GM13976 (cell line): ENCODE measurements at places on chromosomes 7 and 10.

DNA sequence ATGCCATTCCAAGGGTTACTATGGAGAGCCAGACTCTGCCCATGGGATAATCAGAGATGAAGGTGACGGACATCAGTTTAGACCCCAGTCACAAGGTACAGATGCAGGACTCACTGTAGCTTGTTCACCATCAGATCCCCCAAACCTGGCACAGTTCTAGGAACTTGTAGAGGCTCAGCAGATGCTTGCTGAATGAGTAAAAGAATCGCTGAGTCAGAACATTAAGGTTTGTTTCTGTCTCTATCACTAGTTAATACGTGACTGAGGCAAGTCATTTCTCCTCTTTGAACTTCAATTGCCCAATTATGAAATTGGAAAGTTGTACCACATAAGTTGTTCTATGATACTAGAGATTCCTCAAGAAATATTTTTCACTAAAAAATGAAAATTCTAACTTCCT lies 65.1 kb downstream of the PPP1R3C start:
- no peak for DNase-seq

DNA sequence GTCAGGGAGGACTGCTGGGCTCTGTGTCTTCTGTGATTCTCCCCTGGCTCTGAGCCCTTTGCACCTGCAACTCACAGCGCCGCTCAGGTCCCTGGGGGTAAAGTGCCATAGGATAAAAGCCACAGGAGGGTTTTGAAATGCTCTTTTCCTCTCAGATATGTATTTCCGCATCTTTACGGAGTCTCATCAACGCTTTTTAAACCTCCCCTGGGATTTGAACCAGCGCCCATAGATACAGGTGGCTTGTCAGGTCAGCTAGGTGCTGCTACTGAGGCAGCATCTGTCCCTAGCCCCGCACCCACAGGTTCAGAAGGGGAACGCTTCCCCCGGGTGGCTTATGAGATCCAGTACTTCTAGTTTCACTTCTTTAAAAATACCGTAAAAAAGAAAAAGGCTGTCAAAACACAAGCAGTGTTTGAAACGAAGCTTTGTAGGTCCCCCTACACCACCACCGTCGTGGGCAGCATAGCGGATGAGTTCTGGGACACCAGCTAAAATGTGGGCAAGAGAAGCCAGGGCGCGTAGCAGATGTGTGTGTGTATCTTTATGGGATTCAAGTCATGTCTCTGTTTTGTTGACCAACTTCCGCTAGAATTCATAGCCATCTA lies 173.5 kb downstream of the CUX1 start:
- peak; percentile 78 for DNase-seq

- DNase-seq: no peak
Observed at GRCh38 chr7:22082553-22082885, 136.8 kb upstream of the CDCA7L start.

- DNase-seq: no peak
Observed at GRCh38 chr10:130021383-130021950, 57.4 kb upstream of the EBF3 start.

DNA sequence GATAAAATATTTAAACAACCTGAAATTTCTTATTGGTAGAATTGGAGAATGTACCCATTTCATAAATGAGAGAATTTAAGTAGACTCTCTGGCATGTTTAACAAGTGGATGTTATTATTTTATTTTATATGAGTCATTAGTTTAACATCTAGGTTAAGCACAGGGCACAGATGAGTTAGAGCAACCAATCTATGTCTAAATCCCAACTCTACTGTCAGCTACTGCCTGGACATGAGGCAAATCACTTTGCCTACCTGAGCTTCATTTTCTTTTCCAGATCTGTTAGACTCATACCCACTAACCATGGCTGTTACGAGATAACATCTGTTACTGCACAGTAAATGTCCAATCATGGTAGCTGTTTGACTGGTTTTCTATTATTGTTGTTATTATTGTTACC lies 251.1 kb downstream of the INHBA start:
- no peak for DNase-seq

DNA sequence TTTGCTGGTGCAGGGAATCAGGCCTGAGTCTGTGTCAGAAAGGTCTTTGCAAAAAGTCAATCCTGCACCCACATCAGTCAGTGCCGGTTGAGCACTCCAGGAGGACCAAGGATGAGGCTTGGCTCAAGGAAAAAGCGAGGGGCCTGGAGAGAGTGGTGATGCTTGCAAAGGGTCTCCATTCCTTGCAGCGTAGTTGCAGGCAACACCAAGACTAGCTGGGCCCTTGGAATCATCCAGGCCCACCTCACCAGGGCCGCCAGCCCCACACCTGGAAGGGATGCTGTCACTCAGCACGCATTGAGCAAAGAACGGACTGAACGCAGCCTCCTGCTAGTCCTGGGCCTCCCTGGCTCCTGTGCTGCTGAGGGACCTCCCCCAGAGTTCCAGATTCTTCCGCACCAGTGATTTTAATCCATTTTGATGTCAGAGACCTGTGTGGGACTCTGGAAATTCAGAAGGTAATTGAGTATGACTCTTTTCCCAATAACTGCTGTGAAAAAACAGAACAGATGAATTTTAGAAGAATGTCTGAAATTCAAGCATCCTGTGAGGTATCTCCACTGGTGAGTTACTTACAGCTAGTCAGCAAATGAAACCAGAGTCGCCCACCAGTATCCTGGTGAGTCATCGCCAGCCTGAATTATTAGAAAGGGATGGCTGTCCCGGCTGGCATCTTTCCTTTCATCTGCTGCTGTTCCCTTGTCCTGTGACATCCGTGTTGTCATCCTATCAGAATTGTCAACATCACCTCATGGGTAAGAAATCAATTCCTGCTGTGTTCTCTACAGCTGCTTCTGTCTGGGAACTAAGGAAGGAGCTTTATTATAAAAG lies 150.8 kb upstream of the NPS start:
- DNase-seq: no peak

DNA sequence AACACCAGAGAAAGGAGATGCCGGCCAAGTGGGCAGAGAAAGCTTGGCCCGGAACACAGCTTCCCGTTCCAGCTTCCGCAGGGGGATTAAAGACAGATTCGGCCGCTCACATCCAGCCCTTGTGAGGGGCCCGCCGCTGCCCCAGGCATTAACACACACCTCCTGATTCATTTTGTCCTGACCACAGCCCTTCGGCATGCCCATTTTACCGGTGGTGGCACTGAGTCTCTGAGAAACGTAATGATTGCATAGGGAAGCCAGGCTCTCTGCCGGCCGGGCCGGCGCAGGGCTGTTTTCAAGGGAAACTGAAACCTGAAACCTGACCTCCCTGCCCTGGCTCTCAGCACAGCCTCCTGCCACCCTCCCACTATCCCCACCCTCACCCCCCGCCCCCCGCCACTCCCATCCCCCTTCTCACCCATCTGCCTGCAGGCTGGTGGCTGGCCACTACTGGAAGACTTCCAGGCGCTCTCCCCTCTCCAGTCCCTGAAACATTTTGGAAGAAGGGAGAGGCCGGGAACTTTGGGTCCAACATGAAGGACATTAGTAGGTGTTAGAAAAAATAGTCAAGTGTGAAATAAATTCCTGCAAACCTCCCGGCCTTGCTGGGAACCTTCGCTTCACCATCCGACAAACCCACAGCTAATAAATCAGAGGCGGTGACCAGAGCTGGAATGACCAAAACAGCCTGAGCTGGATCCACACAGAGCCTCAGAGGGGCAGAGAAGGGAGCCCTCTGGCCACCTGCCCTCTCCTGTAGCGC lies 83.5 kb upstream of the CUX1 start:
- DNase-seq: peak; percentile 62

GRCh38 chr7:18638594-18639452 lies 143.3 kb downstream of the HDAC9 start:
- DNase-seq: no peak

GRCh38 chr7:150372271-150373048 lies 3.8 kb downstream of the REPIN1 start:
- DNase-seq: no peak

GRCh38 chr10:90817128-90817889 lies 40.5 kb downstream of the HTR7 start:
- DNase-seq: no peak

DNA sequence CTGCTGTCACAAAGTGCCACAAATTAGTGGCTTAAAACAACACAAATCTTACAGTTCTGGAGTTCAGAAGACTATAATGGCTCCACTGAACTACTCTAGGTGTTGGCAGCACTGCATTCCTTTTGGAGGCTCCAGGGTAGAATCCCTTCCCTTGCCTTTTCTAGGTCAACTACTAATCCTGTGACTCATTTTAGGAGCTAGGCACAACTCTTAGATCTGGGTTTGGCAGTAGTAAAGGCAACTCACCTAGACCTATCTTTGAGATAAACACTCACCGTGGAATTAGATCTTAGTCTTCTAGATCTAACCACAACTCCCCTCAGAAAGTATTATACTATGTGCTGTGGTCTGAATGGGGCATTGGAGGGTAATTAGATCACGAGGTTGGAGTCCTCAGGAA lies 60.4 kb downstream of the ANKIB1 start:
- no peak for DNase-seq

GRCh38 chr7:98651760-98652159 lies 34.7 kb downstream of the NPTX2 start:
- DNase-seq: no peak

DNA sequence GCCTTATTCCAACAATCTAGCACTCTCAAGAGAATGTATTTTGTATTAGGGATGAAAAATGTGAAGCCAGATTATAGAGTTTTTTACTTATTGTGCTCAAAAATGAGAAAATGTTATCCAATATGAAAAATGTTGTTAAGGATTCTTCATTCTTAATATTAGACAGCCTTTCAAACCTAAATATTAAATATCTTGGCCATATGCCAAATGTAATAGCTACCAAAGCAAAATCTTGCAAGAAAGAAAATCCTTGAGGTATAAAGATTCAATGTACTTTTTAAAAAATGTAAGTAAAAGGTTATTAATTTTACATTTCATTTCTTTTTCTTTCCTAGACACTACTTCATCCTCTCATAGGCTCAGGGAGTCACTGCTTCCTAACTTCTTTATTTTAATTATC lies 33.4 kb downstream of the MET start:
- DNase-seq: no peak

DNA sequence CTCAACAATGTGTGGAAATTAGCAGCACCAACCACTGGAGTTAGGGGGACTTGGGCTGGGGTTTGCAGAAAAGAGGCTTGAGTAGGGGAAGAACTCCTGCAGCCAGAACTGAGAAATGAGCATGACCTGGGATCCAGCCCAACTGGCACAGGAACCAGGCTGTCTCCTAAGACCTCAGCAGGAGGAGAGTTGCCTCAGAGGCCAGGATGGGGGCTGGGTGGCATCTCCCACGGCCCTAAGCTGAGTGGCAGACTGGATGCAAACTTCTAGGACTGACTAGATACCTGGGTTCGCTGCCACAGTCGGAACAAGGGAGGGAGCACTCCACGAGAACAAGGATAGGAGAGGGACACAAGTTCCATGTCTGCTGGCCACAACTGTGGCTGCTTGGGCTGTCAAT lies 62.6 kb downstream of the RNF32 start:
- DNase-seq: no peak

DNA sequence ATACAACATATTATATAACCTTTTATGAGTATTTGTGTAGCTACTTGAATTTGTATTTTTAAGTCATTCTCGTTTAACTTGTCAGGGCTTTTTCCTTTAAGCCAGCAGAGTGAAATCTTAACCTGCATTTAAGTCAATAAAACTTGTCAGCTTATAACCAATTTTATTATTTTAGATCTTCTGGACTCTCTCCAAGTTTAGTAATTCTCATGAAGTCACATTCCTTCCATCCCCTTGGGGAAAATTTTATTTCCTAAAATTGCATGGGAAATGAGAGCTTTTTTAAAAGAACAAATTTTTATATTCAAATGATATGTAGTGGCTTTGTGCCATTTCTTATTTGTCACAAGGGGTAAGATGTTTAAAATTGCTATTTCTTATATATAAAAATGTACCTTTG lies 74.0 kb downstream of the SEPTIN7 start:
- DNase-seq: no peak

DNA sequence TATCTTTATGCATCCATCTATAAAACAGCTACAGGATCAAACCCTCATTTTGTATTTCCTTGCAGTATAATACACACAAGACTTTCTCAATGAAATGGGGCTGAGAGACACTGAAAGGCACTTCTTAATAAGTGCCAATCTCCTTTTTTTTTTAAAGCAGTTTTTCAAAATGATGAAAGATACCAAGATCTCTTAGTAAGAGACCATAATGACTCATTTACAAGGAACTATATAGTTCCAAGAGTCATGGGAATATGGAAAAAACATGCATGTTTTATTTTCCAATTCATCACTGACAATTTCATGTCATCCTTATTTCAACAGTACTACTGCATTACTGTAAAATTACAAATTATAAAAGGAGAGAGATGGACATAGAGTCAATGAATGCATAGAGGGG lies 973.7 kb downstream of the GATA3 start:
- DNase-seq: no peak

- no peak for DNase-seq
Observed at GRCh38 chr7:24883622-24884013, 96.4 kb downstream of the OSBPL3 start.

GRCh38 chr7:150307129-150307528 lies 16.0 kb upstream of the LRRC61 start:
- no peak for DNase-seq

DNA sequence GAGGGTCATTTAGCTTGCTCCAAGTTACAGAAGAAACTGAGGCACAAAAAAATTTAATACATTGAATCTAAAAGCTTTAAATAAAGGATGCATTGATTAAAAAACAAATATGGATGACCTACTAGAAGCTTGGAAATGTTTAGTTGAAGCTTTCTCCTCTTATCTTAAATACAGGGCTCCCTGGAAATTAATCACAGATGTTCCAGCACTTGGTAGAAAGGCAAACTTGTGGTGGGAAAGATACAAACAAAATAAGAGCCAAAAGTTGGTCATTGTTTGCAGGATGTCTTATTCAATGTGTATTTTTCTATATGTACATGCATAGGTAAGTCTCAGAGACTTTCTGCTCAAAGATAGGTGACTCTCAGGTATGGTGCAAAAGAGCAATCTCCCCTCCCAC lies 40.7 kb upstream of the LYZL1 start:
- DNase-seq: no peak

GRCh38 chr7:8211725-8212096 lies 50.3 kb downstream of the ICA1 start:
- DNase-seq: no peak
